ENCODE measurements at places on chromosomes 16 and 17.

GRCh38 chr17:81442791-81443190 lies 47.5 kb downstream of the BAHCC1 start:
- DNase-seq, result no peak

DNA sequence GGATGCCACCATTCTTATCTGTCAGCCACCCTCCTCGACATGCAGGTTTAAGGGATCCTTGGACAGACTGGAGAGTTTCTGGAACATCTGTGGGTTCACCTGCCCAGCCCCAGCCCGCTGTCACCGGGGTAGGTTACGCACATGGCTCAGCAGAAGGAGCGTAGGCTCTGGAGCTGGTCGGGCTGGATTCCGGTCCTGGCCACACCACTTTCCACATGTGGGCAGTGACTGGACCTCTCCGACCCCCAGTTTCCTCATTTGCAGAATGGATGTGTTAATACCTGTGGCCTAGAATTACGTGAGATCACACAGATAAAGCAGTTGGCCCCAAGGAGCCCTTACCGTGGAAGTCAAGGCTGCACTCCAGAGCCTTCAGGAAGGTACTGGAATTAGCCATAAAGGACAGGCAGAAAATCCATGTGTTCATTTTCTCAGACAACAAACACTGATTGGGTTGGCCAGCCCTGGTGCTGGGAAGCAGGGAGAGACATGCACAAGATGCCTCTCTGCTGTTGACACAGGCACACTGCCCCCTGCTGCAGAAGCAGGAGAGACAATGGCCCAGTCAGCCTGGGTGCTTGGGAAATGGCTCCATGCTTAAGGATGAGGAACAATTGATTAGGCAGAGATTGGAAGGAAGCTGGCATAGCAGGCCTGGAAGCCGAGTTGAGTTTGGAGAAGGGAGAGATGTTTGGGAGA lies 58.8 kb downstream of the SF3B3 start:
- DNase-seq, result no peak

GRCh38 chr17:7712111-7712771 lies 5.3 kb upstream of the DNAH2 start:
- DNase-seq, result no peak

GRCh38 chr16:55035029-55035428 lies 104.4 kb downstream of the IRX5 start:
- DNase-seq, result peak; percentile 59

GRCh38 chr17:46995841-46996571 lies 17.0 kb upstream of the RPRML start:
- no peak for DNase-seq

GRCh38 chr17:79776376-79777119 lies 1.4 kb upstream of the CBX2 start:
- DNase-seq, result no peak

DNA sequence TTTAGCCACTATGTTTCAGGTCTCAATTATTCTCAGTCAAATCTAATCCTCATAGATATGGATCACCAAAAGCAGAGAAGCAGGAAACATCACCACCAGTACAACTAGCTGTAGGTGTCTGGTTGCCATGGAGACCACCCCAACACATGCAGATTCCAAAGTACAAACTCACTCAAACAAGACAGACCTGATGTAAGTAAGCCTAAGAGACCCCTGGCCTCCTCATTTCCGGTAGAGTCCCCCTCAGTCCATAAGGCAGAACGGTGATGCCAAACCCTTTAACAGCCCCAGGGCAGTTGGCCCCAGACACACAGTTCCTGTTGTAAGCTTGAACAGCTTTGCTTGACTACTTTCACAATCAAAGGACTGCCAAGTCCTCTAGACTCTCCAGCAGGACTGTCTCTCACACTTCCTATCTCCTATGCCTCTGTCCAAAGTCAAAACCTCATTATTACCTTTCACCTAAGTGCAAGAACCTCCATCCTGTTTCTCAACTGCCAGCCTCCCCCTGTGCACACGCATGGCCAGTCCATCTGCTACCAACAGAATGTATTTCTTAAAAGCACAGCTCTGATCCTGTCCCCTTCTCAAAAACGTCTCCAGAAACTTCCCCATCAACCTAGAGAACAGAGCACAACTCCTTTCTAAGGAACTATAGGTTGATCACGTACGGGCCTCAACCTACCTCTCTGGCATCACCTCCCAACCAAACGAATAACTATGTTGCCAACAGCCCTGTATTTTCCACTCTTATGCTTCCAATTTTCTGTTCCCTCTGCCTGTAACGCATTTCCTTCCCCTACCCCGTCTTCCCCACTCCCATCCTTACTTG lies 23.9 kb downstream of the SLC39A11 start:
- no peak for DNase-seq

DNA sequence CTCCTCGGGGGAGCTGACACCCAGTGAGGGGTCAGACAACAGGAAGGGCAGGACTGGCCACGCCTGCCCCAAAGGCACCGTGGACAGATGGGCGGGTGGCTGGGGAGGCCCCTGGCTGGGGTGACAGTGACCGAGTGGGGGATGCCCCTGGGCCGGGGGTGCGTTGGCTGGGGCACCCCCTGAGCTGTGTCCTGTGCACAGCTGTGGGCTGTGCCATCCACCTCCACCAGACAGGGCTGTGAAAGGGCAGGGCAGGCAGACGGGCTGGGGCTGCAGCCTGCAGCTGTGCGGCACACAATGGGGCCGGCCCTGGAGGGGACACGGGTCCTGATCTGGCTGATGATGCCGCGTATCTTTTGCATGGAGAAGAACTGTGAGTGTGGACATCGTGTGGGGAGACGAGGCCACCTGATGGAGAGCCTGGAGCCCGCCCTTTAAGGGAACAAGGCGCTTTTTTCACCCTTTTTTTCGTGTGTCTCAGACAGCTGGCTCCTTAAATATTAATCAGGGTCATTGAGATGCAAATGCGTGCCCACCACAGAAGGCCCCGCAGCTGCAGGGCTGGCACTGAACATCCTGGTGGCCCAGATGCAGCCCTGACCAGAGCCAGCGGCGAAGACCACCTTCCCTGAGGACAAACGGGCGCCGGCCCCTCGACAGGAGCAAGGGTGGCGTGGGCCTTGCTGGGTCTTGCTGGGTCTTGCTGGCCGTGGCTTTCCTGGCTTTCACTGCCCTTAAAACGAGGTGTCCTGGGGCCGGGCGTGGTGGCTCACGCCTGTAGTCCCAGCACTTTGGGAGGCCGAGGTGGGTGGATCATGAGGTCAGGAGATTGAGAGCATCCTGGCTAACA lies 42.4 kb upstream of the GNG13 start:
- no peak for DNase-seq

GRCh38 chr16:756428-756827 lies 4.1 kb upstream of the MSLN start:
- no peak for DNase-seq

DNA sequence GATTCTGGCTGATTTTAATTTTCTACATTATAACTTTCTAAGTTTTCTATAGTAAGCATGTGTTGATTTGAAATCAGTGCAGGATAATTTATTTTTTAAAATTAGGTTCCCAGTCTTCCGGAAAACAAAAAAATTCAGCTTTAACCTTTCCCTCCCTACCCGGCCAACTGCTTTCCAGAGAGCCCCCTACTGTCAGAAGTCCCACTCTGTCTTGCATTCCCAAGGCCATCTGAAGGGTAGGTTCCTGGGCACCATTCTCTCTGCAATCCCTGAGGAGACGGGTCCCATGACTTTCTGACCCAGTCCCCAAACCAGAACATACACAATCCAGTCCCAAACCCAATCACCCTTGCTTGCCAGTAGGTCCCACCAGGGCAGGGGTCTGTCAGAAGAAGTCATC lies 200.3 kb downstream of the CYLD start:
- DNase-seq, result no peak
